ENCODE measurements at places on chromosomes 16 and 17.

DNA sequence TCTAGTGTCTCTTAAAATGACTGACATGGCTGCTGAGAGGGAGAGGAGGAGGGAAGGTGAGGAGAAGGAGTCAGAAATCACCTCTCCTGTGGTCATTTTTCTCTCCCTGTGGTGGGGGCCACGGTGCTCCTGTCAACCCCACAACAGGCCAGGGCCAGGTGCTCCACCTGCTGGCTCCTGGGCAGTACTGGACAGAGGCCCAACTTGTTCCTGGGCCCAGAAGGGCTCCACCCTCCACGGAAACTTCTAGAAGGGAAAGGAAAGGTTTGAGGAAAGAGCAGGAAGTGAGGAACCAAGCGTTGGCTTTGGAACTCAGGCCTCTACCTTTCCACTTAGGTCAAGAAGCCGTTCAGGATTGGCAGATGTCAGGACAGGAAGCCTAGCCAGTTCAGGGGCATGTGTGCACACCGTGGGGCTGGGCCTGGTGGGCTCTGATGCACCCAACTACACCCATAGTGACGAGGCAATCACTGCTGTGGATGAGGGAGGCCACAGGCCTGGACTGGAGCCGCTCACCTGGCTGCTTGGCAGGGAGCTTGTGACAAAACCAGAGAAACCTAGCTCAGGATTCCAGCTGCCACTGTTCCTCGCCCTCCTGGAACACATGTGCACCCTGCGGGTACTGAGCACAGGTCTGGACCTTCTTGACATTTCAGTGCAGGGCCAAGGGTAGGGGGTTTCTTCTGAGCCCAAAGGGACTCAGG, 36.1 kb downstream of the WNT3 start:
- no peak for DNase-seq

- DNase-seq, result no peak
Measured at GRCh38 chr16:19636436-19637267, 81.1 kb downstream of the VPS35L start.

DNA sequence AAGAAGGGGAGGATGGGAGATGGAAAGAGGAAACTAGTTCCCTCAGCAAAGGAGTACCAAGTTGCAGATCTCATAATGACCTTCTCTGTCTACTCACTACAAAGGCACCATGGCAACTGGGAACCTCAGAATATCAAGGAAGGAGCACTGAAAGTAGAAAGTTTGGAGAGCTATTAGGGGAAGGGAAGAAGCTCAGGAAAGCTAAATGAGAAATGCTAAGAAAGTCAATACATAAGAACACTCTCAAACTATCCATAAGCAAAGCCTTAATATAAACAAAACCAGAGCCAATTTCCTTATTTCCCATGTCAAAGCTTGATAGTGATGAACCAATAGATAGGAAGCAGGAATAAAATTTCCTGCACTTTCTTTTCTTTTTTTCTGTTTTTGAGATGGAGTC, 57.9 kb upstream of the C17orf78 start:
- DNase-seq, result no peak

DNA sequence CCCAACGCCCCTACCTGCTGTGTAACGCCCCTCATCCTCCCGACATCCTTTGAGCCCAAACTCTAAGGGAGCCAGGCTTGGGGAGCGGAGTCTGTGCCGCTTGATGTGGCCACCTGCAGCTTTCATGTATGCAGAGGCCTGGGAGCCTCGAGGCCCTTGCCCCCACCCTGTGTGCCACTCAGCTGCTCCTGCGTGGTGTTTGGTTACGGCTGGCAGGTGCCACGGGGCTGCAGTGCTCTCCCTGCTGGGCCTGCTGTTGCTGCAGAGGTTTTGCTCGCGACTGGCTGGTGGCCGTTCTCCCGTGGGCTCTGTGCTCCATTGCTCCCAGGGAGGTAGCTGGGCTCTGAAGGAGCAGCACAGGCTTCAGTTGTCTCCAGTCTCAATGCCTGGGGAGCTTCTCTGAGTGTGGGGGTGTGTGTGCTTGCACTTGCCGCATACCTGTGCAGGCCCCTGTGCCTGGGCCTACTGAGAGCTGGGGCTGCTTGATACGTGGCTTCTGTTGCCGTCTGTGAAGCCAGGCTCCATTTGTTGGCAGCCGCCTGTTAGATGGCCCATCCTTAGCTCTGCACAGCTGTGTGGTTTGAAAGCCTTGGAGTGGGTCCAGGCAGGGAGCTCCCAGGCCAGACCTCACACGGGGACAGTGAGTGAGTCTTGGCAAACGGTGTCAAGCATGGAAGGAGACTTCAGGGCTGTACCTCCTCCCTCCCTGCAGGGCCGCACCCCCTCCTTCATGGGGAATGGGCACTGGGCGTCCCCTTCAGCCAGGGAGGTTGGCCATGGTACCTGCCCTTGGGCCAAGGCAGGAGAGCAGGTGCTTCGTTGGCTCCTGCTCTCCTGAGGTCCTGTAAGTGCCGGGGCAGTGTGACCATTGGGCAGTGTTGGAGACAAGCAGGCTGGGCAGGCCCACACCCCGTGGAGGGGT, 47.2 kb downstream of the PDPK1 start:
- no peak for DNase-seq

- DNase-seq, result no peak
Measured at GRCh38 chr17:33572615-33573014, 279.5 kb upstream of the ASIC2 start.

- DNase-seq, result no peak
Measured at GRCh38 chr16:11612665-11613025, 25.9 kb upstream of the LITAF start.

DNA sequence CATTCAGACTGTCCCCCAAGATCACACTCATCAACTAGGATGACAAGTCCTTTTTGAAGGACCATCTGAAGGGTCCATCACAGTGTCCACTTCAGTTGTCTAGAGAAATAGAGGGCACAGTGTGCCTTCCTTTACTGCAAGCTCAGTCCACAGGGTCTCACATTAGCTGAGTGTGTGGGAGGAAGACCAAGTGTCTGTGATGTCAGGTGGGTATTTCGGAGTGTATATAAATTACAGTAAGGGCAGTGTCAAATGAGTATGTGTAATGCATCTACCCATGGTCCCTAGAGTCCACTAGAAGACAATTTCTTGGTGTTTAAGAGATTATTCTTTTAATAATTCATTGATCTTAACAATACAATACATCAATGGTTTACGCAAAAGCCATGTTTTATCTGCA, 272.2 kb downstream of the CDH13 start:
- no peak for DNase-seq

DNA sequence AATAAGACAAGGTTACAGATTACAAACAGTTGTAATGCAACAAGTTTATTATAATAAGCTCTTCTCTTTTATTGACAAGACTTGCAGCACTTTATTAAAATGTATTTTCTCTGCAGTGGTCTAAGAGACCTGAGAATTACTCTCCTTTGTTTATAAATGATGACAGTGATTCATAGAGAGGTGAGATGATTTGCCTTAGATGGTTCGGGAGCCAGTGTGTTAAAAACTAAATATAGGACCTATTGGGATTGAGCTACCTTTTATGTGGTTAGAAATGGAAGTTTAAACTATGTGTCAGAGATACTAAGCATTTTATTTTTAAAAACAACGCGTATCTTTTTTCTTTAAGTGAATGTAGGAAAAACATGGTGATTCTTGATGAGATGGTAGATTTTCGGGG, 2.9 kb upstream of the KRTAP3-3 start:
- no peak for DNase-seq

- DNase-seq, result no peak
Measured at GRCh38 chr16:72502594-72503005, 330.6 kb upstream of the PMFBP1 start.

DNA sequence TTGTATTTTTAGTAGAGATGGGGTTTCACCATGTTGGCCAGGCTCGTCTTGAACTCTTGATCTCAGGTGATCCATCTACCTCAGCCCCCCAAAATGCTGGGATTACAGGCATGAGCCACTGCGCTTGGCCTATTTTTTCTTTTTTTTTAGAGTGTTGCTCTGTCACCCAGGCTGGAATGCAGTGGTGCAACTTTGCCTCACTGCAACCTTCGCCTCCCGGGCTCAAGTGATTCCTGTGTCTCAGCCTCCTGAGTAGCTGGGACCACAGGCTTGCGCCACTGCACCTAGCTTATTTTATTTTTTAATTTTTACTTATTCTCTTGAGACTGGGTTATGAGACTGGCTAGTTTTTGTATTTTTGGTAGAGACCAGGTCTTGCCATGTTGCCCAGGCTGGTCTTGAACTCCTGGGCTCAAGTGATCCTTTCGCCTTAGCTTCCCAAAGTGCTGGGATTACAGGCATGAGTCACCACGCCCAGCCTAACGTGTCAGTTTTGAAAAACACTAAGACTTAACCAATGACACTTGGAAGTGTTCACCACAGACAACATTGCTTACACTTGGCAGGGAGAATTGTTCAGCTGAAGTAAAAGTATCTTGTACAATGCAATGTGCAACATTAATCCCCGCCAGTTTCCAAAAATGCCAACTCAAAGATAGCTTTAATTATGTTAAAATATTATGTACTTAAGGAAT, 26.9 kb downstream of the ATAD5 start:
- DNase-seq, result no peak

- DNase-seq, result no peak
Measured at GRCh38 chr16:46843898-46844642, 13.1 kb upstream of the C16orf87 start.

GRCh38 chr17:82864713-82865248, 25.0 kb upstream of the ZNF750 start:
- DNase-seq, result no peak

DNA sequence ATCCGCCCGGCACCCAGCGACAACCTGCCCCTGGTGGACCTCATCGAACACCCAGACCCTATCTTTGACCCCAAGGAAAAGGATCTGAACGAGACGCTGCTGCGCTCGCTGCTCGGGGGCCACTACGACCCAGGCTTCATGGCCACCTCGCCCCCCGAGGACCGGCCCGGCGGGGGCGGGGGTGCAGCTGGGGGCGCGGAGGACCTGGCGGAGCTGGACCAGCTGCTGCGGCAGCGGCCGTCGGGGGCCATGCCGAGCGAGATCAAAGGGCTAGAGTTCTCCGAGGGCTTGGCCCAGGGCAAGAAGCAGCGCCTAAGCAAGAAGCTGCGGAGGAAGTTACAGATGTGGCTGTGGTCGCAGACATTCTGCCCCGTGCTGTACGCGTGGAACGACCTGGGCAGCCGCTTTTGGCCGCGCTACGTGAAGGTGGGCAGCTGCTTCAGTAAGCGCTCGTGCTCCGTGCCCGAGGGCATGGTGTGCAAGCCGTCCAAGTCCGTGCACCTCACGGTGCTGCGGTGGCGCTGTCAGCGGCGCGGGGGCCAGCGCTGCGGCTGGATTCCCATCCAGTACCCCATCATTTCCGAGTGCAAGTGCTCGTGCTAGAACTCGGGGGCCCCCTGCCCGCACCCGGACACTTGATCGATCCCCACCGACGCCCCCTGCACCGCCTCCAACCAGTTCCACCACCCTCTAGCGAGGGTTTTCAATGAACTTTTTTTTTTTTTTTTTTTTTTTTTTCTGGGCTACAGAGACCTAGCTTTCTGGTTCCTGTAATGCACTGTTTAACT, 1.0 kb downstream of the NOG start:
- DNase-seq, result no peak

DNA sequence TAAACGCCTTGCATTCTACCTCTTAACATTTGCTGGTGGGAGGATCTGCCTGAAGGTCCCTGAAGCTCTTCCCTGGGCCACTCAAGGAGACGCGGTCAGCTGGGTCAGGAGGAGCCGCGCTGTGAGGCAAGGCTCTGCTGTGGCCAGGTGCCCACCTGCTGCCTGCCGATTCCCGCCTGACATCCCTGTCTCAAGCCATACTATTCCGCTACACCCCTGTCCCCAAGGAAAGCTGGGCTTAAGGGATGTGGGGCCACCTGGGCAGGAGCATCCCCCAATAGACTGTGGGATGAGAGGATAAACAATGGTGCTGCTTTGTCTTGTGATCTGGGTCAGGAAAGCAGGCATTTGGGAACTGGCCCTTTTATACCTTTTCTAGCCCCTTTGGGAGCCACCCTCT, 5.1 kb downstream of the TPPP3 start:
- no peak for DNase-seq

- DNase-seq, result no peak
Measured at GRCh38 chr16:48384520-48385252, 527 bp downstream of the SIAH1 start.

- DNase-seq, result no peak
Measured at GRCh38 chr16:84368308-84368996, at the start of gene ATP2C2. Gene ATP2C2, plus strand, starts transcription at chr16:84368538. Its CDS starts 78 bp downstream, at chr16:84368616.

DNA sequence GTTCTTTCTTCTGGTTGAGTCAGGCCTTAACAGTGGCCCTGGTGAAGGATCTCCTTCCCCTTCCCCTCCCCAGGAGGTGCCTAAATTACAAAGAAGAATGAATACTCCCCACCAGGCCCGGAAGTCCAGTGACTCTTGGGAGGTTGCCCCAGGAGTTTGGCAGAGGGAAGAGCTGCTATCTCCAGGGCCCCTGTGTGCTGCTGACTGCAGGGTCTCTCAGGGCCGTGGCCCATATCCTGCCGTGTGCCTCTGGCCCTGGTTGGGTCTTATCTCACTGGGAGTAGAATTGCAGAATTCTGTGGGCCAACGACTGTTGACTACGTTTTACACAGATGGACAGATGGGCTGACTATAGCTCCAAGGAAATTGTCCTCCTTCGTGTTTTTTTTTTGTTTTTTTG, 28.0 kb downstream of the AKAP1 start:
- DNase-seq, result no peak

DNA sequence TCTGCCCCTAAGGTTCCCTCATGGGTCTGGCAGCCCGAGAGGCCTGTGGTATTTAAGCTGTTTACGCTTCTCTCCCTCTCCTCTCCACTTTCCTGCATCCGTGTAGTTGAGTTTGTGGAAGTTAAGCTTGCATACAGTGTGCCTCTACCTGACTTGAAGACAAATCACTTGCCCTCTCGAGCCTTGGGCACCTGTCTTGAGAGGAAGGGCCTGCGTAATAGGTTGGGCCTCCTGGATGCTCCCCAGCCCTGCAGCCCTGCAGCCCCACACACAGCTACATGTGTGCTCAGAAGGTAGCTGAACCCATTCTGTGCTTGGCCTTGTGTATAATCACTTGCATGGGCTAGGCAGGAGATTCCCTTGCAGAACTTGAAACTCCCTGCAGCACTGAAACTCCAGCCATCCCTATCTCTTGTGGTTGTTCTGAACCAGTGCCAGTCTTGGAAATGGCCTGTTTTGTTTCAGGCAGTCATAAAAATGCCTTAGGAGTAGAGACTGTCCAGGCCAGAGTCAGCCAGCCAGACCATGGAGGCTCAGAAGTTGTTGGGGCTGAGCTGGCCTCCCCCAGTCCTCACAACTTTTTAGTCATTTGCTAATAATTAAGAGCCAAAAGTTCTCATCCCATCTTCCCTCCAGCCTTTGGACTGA, 134.6 kb downstream of the CLEC16A start:
- DNase-seq, result no peak

GRCh38 chr16:27273670-27274423, 5.3 kb upstream of the NSMCE1 start:
- no peak for DNase-seq

- no peak for DNase-seq
Measured at GRCh38 chr17:8052256-8053252, 13.7 kb downstream of the ALOX15B start.

GRCh38 chr17:76735006-76735405, 2.1 kb downstream of the SRSF2 start:
- no peak for DNase-seq
